Heart right ventricle (tissue), 16 donors: ENCODE measurements at places on chromosomes 3 and 15. TPM values are rescaled to one million over a fixed set of nuclear protein-coding genes. Genes with fewer than 3 reads are reported as not detected.

NANOGP8 gene
- polyA plus RNA-seq, result not detected

ADPRH gene
- 7.9 TPM for polyA plus RNA-seq

CKMT1B gene
- 0.59 TPM for polyA plus RNA-seq

DNA sequence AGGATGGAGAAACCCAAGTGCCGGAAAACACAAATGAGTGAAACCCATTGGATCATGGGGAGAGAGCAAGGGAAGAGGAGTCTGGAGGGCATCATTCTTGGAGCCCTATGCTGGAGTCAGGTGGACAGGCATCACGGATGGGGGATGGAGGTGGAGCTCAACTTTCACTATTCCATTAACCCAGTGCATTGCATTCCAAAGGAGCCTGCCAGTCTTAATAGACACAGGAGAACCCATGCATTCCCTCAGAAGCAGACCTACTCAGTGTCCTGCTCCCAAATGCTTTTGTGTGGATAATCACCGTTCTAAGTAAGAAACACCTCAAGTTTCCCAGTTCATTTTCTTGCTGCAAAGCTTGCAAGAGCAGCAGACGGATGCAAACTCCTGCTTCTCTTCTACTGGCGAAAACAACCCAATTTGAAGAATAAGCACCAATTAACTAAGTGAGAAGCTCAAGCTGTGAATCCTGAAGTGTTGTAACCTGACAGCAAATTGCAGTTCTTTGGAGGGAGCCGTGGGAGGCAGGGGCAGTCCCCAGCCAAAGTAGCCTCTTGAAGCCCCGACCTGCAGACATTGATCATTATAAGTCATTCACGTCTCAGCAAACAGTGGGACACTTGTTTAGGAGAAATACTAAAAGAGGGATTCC lies 25.3 kb downstream of the SEMA5B start:
- H3K4me3 ChIP-seq, result no peak overlapping the region
- no peaks in the 10 kb centered on the region for H3K36me3 ChIP-seq

ADCY5 gene
- 85.2 TPM for polyA plus RNA-seq

ADGRG7 gene
- polyA plus RNA-seq, result not detected

DNA sequence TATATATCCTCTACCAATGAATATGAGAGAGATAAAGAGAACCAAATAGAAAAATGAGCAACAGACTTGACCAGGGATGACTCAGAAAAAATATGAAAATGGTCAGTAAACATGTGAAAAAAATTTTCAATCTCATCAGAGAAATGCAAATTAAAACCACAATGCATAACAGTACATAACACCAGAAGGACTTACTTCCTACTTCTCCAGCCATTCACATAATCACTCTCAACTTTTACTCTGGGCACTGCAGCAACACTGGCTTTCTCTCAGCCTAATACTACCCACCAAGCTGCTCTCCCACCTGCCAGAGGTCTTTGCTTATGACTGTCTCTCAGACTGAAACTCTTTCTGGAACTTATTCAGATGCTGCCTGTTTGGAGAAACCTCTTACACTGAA lies 49.4 kb downstream of the DPH6 start:
- no peak overlapping the region for H3K4me3 ChIP-seq
- DNase-seq, result no peak
- peaks cover 6% of the 10 kb centered on the region for H3K4me1 ChIP-seq

NR1I2 gene
- 0.03 TPM for polyA plus RNA-seq
